HS-5 (cell line): ENCODE measurements at places on chromosomes 7 and 10.
A peak's percentile ranks its signal among the peaks of the same experiment; 100 is the strongest.

- DNase-seq: no peak
Observed at GRCh38 chr10:88288320-88289059, 294.6 kb downstream of the RNLS start.

GRCh38 chr7:130135208-130136205, 65.2 kb downstream of the KLHDC10 start:
- no peak for DNase-seq

DNA sequence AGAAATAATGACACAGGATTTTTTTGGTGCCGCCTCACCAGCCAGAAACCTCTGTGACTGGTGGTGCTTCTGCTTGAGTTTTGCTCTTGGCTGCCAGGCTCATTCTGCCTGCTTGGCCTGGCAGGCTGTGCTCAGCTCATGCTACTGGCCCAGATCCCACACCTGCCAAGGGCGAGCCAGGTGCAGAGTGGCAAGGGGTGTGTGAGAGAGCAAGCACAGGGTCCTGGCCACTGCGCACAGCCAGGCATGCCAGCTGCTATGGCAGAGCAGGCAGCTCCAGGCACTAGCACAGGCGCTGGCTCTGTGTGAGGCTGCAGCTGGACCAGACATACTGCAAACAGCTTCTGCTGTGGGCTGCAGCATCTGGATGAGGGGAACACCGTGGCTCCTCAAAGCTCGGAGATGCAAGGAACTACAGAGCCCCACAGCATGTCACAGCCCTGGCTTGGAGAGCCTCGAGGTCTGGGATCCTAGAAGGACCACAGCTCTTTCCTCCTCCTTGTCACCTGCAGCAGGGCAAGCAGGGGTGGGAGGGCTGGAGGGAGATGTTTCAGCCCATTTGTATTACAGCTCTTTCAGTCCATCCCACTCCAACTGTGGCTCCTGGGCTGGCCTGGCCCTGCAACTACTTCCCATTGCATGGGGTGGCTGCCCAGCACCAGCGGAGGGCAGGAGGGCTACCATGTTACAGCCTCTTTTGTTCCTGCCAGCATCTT, 313.4 kb upstream of the SEMA3C start:
- DNase-seq: no peak

GRCh38 chr10:76086761-76087639, 655.6 kb downstream of the LRMDA start:
- no peak for DNase-seq

- no peak for DNase-seq
Observed at GRCh38 chr7:129066290-129067131, 11.6 kb upstream of the TNPO3 start.

GRCh38 chr10:17512341-17513001, 58.1 kb upstream of the ST8SIA6 start:
- peak; percentile 76 for DNase-seq

- peak; percentile 44 for DNase-seq
Observed at GRCh38 chr10:118568327-118568848, 27.1 kb downstream of the PRLHR start.

DNA sequence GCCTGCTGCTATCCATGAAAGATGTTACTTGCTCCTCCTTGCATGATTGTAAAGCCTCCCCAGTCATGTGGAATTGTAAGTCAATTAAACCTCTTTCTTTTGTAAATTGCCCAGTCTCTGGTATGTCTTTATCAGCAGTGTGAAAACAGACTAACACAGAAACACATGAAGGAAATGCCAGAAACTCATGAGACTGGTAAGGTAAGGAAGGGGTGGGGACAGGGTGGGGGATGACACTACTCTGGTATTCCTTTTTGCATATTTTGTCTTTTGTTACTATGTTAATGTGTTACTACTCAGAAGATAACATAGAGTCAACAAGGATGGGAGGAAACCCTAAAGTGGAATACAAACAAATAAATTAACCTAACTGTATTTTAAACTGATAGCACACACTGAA, 69.8 kb upstream of the DRGX start:
- DNase-seq: no peak

DNA sequence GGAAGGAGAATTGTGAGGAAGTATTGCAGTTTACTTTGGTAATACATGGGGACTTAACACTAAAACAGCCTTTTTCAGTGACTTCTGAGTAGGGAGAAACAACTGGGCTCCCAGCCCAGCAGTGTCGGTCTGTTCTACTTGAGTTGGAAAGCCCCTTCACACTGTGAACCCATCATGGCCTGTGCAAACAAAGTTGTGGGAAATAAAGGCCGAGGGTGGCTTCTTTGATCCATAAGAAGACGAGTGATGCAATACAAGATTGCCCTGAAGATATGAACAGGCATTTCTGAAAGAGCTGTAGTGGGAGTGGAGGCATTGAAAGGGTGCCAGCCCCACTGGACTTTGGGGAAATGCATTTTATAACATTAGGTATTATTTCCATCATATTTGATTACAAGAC, 28.3 kb downstream of the C10orf120 start:
- DNase-seq: no peak

GRCh38 chr10:112126901-112127300, 56.7 kb downstream of the GPAM start:
- DNase-seq: no peak

- no peak for DNase-seq
Observed at GRCh38 chr7:88692493-88692892, 67.0 kb upstream of the ZNF804B start.

- DNase-seq: no peak
Observed at GRCh38 chr10:58857251-58857805, 319.1 kb upstream of the PHYHIPL start.

DNA sequence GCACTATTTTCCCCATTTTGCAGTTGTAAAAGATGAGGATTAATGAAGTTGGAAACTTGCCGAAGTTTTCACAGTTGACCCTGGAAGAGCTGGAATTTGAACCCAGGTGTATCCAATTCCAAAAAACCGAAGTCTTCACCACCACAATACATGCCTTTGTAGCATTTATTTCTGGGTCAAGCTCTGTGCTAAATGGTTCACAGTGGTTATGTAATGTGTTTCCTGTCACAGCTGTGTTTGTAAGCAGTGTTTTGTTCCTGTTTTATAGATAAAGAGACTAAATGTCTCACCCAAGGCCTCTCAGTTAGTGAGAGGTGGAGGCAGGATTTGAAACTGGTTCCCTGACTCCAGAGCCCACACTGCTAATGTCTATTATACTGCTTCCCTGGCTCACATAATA, 17.6 kb downstream of the SFTPA2 start:
- no peak for DNase-seq

- no peak for DNase-seq
Observed at GRCh38 chr10:71726580-71727104, 7.1 kb upstream of the C10orf105 start.

DNA sequence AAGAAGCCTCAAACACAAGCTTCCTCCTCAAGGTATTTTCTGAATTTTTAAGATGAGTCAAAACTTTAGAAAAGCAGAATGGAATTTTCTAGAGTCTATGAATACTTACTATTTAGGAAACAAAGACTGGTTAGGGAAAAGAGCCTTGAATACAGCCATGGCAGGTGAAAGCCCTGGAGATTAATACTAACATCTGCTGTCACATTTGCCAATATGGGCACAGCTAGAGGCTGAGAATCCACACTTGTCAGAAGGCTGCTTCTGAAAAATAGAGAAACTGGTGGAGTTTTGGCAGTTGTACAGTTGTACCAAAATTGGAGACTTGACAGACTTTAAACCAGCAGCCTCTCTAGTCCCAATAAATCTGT, 24.3 kb upstream of the CNNM1 start:
- DNase-seq: no peak

GRCh38 chr7:28579571-28579970, 167.3 kb downstream of the CREB5 start:
- DNase-seq: no peak

DNA sequence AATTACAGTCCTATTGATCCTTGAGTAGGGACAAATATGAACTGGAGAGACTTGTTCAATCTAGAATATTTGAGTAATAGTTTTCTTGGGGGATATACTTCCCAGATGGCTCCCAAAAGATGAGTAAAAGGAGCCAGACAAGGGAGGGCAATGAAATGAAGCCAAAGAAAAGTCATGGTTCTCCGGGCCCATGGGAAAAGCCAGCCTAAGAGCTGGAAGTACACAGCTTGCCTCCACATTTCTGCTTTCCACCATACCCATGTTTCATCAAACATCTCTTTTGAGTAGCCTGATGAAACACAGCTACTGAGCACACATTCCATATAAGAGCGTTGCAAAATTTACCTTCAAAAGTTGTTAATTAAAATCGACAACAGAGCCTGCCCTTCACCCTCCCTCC, 535.0 kb upstream of the FZD8 start:
- DNase-seq: no peak

DNA sequence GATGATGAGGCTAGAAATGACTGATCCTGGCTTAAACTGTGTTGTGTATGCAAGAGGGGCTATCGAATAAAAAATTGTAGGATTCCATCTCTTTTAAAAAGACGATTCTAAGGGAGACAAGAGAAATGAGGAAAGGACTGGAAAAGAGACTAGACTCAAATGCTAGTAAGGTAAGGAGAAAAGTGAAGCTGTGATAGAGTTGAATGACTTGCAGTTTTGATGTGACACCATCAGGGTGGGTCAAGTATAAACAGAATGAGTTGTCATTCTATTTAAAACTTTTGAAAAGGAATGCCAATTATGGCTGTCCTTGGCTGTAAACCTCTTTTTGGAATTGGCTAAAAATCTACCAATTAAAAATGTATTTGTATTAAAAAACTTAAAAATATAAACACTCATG, 184.5 kb upstream of the PHF14 start:
- DNase-seq: no peak
